Testis (tissue), 5 donors: ENCODE measurements at places on chromosomes 7 and 10. TPM values are rescaled to one million over a fixed set of nuclear protein-coding genes. Genes with fewer than 3 reads are reported as not detected.
A peak's percentile ranks its signal among the peaks of the same experiment; 100 is the strongest.

DNA sequence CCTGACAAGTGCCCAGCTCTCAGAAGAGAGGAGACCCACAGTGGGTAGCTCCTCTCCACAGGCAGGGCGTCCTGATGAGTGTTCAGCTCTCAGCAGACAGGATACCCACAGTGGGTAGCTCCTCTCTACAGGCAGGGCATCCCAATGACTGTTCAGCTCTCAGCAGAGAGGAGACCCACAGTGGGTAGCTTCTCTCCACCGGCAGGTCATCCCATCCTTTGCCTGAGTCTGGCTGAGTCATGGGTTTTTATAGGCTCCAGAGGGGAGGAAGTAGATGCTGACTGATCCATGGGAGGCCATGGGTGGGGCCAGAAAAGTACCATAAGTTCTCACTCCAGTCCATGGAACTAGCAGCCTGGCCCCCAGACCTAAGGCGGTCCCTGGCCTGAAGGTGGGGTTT lies 18.5 kb downstream of the CFAP70 start:
- H3K27me3 ChIP-seq, result no peaks in the 10 kb centered on the region
- no peaks in the 10 kb centered on the region for H3K36me3 ChIP-seq
- no peak overlapping the region for H3K27ac ChIP-seq

DNA sequence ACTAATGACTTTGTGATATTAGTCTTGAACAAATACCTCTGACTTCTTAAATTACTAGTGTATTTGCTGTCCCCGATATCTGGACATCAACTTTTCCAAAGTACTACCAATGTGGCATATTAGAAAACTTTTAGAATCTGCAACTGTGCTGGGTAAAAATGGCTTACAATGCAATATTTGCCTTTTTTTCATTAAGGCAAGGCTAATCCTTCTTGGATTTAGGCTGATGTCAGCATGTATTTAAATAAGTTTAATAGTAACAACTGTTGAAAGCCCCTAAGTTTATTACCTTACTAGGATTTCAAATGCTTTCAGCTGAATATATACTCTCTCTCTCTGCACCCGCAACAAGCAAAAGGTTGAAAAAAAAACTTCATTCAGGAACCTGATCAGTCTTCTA lies 1232.3 kb downstream of the REEP3 start:
- H3K4me1 ChIP-seq, result no peaks in the 10 kb centered on the region
- no peaks in the 10 kb centered on the region for H3K27me3 ChIP-seq
- no peak for DNase-seq
- H3K27ac ChIP-seq, result no peak overlapping the region
- H3K4me3 ChIP-seq, result no peak overlapping the region

Gene IL2RA
- not detected for total RNA-seq

DNA sequence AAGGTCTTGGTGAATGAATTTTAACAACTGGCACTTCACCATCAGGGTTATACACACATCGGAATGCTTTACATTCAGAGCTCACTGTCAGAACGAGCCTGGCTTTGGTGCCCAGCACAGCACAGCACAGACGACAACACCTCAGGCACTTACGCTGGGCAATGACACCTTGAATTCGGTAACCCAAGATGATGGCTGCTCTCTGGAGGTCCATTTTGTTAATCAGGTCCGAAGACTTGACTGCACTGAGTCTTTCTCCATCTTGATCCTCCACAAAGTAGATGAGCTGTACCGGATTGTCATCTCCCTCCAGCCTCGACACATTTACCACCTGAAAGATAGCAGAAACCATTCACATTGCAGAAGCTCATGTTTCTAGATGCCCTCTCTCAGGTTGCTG lies 82.4 kb downstream of the KIAA1549 start:
- no peaks in the 10 kb centered on the region for H3K36me3 ChIP-seq
- no peak for DNase-seq
- H3K27ac ChIP-seq, result no peak overlapping the region
- no peaks in the 10 kb centered on the region for H3K27me3 ChIP-seq
- H3K4me1 ChIP-seq, result no peaks in the 10 kb centered on the region
- H3K4me3 ChIP-seq, result no peak overlapping the region

Gene UCMA
- total RNA-seq, result 0.43 TPM

DNA sequence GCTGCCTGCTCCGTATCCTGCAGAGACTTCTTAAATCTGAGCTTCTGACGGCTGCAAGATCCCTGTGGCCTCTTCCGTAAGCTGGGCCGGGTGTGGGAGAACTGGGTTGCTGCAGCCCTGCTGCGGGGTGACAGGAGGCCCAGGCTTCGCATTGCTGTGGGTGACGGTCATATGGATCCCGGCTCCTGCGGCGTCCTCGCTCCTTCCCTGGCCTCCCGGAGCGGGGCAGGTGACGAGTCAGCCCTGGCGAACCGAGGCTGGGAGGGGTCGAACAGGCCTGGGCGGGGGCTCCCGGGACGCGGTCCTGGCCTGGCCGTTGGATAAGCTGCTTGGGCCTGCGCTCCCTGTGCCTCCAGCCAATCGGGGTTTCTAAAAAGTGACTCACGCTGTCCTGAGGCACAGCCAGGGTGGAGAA lies 7.8 kb upstream of the UBE2D1 start:
- H3K36me3 ChIP-seq, result no peaks in the 10 kb centered on the region
- no peaks in the 10 kb centered on the region for H3K27me3 ChIP-seq
- DNase-seq, result peak; percentile 28
- H3K4me1 ChIP-seq, result no peaks in the 10 kb centered on the region
- no peak overlapping the region for H3K27ac ChIP-seq

DNA sequence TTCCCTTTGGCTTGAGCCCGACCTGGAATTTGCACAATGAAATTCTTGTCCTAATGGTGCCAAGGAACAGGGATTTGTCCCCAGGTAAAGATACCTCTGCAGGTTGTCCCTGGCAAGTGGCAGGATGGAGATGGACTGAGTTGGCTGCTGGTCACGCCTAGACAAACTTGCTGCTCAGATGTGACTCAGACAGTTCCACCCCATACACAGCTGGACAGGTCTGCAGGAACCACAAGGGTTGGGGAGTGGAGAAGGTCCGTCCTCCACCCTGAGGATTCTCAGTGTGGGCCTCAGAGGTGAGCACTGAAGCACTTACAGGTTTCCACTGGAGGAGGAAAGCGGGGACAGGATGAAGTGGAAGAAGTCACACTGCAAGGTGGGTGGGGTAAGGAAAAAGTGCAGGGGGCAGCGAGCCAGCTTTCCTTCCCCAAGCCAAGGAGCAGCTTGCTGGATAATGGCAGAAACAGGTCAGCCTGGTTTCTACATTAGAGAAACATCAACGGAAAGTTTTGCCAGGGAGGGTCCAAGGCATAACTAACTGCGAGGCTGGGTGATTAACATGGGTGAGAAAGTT lies 20.5 kb downstream of the ITPRIP start:
- no peak overlapping the region for H3K4me3 ChIP-seq
- H3K36me3 ChIP-seq, result no peaks in the 10 kb centered on the region
- H3K4me1 ChIP-seq, result peaks cover 51% of the 10 kb centered on the region

DNA sequence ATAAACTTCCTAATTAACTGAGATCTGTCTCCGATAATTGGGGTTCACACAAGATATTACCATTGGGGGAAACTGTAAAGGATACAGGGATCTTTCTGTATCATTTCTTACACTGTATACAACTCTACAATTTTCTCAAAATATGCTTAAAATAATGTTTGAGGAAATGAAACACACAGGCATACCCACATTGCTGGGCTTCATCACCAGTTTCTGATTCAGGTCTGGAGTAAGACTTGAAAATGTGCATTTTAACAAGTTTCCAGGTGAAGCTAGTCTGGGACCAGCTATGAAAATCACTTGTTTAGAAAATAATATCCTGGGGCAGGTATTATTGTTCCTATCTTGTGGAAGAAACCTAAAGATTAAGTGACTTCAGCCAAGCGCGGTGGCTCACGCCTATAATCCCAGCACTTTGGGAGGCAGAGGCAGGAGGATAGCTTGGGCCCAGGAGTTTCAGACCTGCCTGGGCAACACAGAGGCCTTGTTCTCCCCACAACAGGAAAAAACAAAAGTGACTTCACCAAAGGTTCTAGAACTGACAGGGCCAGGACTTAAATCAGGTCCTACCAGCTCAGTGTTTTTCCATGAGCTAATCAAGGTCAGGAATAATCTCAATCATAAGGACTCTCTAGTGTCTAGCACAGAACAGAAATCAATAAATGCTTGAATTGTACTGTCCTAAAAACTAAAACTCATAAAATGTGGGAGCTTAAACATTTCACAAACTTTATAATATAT lies 12.6 kb downstream of the TOMM7 start:
- H3K36me3 ChIP-seq, result no peaks in the 10 kb centered on the region
- H3K27me3 ChIP-seq, result no peaks in the 10 kb centered on the region
- no peaks in the 10 kb centered on the region for H3K4me1 ChIP-seq
- H3K27ac ChIP-seq, result no peak overlapping the region
- no peak for DNase-seq

DNA sequence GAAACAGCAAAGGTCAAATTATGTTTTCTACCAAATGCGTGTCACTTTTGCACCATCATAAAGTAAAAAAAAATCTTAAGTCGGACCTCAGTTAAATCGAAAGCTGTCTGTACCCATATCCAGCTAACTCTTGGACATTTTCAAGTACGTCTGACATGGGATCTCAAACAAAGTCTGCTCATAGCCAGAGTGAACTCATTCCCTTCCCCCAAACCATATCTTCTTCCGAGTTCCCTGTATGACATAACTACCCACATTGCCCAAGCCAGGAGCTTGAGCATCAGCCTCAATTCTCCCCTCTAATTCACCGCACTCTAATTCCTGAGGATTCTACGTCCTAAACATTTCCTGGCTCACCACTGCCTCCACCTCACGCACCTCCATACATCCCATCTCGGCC lies 44.8 kb upstream of the TARP start:
- no peak overlapping the region for H3K4me3 ChIP-seq
- no peaks in the 10 kb centered on the region for H3K36me3 ChIP-seq
- no peak for DNase-seq
- no peaks in the 10 kb centered on the region for H3K4me1 ChIP-seq
- no peak overlapping the region for H3K27ac ChIP-seq
- H3K27me3 ChIP-seq, result no peaks in the 10 kb centered on the region

DNA sequence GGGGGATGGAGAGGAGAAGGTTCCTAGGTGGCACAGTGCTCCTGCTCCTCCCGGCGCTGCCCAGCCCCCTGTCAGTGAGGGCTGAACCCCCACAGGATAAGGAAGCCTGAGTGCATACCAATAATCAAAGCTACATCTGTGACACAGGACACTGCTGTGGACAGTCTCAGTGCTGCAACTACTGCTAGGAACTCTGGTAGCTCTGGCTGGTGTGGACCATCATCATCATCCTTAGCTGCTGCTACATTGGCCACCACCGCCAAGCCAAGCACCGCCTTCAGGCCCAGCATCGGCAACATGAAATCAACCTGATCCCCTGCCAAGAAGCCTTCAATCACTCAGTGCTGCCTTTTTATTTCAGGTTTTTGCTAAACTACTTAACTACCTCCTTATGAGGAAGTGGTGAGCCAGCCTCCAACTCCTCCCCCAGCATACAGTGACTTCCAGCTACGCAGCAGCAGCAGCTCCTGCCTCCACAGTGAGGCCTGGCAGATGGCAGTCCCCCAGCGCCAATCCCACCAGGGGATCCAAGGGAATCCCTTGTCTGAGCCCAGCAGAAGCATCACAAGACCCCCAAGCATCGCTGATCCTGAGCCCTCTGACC lies 32.1 kb upstream of the SLC26A4 start:
- H3K36me3 ChIP-seq, result no peaks in the 10 kb centered on the region
- no peaks in the 10 kb centered on the region for H3K27me3 ChIP-seq
- no peak overlapping the region for H3K4me3 ChIP-seq
- DNase-seq, result no peak
- H3K4me1 ChIP-seq, result no peaks in the 10 kb centered on the region

DNA sequence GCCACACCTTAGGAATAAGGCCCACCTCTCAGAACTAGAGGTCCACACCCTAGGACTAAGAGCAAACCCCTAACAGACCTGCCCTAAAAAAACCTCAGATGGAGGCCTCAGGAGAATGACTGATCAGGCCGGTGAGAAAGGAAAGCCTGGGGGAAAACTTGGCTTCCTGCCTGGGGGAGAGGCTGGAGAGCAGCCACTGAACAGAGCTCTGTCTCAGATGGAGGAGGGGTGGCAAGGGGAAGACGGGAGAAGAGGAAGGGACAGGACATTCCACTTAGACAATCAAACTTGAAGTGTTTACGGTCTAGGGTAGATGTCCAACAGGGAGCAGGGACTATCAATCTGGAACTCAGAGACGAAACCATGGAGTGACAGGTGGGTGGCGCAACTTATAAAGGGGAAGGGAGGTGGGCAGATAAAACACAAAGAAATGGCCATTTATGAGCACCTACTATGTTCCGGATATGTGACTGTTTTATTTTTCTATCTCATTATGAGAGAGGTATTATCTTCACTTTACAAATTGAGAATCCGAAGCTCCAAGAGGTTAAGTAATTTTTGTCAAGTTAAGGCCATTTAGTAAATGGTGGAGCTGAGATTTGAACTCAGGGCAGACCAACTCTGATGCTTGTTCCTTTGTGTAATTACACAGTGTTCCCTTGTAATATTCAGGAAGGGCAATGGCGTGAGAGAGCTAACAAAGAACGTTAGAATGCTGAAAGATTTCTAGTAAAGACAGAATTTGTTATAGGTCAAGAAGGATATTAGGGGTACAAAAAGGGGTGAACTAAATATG lies 82.6 kb downstream of the DNMBP start:
- H3K36me3 ChIP-seq, result no peaks in the 10 kb centered on the region
- H3K4me1 ChIP-seq, result peaks cover 8% of the 10 kb centered on the region
- no peak overlapping the region for H3K27ac ChIP-seq
- no peaks in the 10 kb centered on the region for H3K27me3 ChIP-seq

- peaks cover 29% of the 10 kb centered on the region for H3K4me1 ChIP-seq
- peak; percentile 71 for DNase-seq
- no peak overlapping the region for H3K4me3 ChIP-seq
- no peaks in the 10 kb centered on the region for H3K36me3 ChIP-seq
Observed at GRCh38 chr10:77873536-77874380, 52.8 kb downstream of the DLG5 start.

GRCh38 chr10:33012306-33012705 lies 54.3 kb upstream of the ITGB1 start:
- no peaks in the 10 kb centered on the region for H3K4me1 ChIP-seq
- H3K27me3 ChIP-seq, result no peaks in the 10 kb centered on the region

GRCh38 chr10:78130966-78131710 lies 97.5 kb downstream of the RPS24 start:
- no peaks in the 10 kb centered on the region for H3K27me3 ChIP-seq
- H3K36me3 ChIP-seq, result no peaks in the 10 kb centered on the region

- H3K36me3 ChIP-seq, result no peaks in the 10 kb centered on the region
- H3K4me3 ChIP-seq, result no peak overlapping the region
- no peak overlapping the region for H3K27ac ChIP-seq
- H3K27me3 ChIP-seq, result no peaks in the 10 kb centered on the region
- H3K4me1 ChIP-seq, result no peaks in the 10 kb centered on the region
- DNase-seq, result no peak
Observed at GRCh38 chr10:76382381-76382851, 951.0 kb downstream of the LRMDA start.
